ENCODE measurements at places on chromosomes 2 and 18. TPM values are rescaled to one million over a fixed set of nuclear protein-coding genes. Genes with fewer than 3 reads are reported as not detected.

Gene OLA1
- polyA plus RNA-seq: 172 TPM

Gene NEB
- polyA plus RNA-seq: 11.1 TPM

Gene APOB
- polyA plus RNA-seq: 1.5 TPM

Gene GALNT3
- 16.9 TPM for polyA plus RNA-seq

Gene RAB6C
- not detected for polyA plus RNA-seq

- DNase-seq: no peak
Observed at GRCh38 chr2:63765117-63765516, 76.6 kb upstream of the UGP2 start.

GRCh38 chr2:200308546-200309295, 2.2 kb downstream of the SPATS2L start:
- no peak for DNase-seq

GRCh38 chr2:11757101-11757500, 10.7 kb downstream of the LPIN1 start:
- no peak for DNase-seq

DNA sequence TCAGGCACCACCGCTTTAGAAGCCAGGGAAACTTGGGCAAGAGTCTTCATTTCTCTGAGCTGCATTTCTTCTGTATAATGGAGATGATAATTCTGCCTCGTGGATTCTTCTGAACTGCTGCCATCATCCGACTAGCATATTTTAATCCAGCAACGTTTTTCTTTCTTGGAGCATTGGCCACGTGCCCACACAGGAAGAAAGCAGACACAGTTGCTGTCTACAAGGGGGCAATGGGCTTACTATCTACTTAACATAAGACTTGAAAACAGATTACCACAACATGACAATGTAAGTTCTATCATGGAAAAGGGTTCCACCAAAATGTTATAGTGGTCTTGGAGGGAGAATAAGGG, 176.5 kb downstream of the FAM210A start:
- DNase-seq: no peak

GRCh38 chr2:16014041-16014787, 73.9 kb downstream of the MYCN start:
- DNase-seq: no peak

DNA sequence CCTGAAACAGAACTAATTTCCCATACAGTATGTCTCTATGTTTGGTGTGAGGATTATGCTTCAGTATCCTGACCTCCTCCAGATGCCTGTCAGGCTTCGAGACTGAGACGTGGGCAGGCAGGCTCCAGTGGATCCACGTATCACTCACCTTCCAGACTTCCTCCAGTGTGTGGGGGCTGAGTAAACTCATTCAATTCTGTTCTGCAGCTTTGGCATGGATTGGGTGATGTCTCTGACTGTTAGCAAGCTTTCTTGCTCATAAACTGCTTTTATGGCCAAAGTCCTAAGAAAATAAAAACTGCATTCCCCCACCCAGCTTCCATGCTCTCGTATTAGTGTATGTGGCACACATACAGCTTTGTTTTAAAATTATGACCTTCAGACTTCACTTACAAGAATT, 53.6 kb downstream of the CCDC93 start:
- DNase-seq: no peak

- no peak for DNase-seq
Observed at GRCh38 chr2:200856806-200857205, 7.7 kb downstream of the CLK1 start.

DNA sequence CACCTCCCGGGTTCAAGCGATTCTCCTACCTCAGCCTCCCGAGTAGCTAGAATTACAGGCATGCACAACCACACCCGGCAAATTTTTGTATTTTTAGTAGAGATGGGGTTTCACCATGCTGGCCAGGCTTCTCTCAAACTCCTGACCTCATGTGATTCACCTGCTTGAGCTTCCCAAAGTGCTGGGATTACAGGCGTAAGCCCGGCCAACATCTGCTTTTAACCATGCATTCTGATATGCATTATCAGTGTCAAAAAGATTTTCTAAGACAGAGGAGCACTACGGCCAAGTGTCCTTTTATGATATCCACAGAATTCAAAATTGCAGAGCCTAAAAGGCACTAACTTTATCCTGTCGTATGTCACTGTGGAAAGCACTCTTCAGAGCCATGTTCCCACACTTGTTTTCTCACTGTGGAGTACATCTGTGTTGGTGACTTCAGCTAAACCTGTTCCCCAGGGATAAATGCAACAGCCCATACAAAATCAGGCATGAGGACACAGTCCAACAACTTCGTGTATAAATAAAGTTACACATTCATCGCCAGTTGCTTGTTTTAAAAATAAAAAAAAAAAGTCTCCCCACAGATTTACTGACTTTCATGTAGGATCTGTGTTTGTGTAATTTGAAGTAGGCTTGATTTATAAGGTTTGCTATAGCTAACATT, 56.4 kb downstream of the STK25 start:
- DNase-seq: no peak

- DNase-seq: no peak
Observed at GRCh38 chr2:121558329-121558728, 27.6 kb downstream of the RNU4ATAC start.

DNA sequence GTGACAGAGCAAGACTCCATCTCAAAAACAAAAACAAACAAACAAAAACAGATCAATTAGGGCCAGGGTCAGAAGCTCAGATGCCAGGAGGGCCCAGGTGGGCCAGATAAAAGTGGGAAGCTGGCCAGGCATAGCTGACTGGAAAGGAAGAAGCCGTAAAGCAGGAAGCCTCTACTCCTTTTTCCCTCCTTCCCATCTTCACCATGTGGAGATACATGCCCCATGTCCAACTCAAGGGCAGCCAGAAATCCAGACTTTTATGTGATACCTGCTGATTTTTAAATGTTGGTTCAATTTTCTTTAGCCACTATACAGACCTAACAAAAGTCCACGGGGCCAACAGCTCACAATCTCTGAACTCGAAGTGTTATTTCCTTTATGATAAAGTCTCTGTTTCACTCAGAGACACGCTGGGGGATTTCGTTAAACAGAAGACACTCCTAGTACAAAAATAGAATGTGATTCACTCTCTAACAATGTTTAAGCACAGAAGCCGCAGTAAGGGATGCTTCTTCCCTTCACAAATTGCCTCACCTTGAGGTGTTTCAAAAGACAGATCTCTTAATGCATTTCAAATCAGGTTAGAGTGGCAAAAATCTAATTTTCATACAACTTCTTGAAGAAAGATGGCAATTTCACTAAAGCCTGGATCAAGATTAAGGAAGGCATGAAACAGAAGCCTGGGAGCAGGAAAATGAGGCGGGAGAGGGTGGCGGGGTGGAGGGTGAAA, 14.0 kb downstream of the TMEM247 start:
- no peak for DNase-seq

GRCh38 chr2:230225486-230225885, at the start of gene SP140:
Gene SP140 (plus strand): TSS chr2:230225736. CDS start chr2:230225845, 109 bp downstream.
- DNase-seq: no peak
